Activated naive CD8-positive, alpha-beta T cell treated with anti-CD3 and anti-CD28 coated beads for 36 hours (primary cell): ENCODE measurements at places on chromosomes 16 and 17. TPM values are rescaled to one million over a fixed set of nuclear protein-coding genes. Genes with fewer than 3 reads are reported as not detected.

Gene ANKS4B
- not detected for total RNA-seq

Gene TBC1D3C
- total RNA-seq, result 0.86 TPM

Gene GINS3
- 29.3 TPM for total RNA-seq

Gene HS3ST3B1
- 5.8 TPM for total RNA-seq

Gene GRAPL
- 3.5 TPM for total RNA-seq

DNA sequence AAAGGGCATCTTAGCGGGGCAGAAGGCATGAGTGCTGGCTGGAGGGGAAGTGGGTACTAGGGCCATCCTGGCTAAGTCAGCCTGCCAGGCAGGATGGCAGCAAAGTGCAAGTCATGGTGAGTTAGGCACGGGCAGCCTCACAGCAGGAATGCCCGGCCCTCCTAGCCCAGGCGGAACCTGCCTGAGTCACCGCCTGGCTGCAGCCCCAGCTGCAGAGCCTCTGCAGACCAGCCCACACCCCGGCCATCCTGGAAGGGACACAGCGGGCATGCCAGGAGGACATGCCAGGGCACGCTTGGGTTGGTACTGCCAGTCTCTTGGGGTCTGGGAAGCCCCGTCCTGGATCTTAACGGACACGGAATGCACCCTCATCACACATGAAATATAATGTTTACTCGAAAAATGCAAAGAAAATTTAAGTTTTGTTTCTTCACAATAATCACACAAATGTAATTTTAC is 5.0 kb upstream of the ALDH3A1 start:
- DNase-seq, result no peak

DNA sequence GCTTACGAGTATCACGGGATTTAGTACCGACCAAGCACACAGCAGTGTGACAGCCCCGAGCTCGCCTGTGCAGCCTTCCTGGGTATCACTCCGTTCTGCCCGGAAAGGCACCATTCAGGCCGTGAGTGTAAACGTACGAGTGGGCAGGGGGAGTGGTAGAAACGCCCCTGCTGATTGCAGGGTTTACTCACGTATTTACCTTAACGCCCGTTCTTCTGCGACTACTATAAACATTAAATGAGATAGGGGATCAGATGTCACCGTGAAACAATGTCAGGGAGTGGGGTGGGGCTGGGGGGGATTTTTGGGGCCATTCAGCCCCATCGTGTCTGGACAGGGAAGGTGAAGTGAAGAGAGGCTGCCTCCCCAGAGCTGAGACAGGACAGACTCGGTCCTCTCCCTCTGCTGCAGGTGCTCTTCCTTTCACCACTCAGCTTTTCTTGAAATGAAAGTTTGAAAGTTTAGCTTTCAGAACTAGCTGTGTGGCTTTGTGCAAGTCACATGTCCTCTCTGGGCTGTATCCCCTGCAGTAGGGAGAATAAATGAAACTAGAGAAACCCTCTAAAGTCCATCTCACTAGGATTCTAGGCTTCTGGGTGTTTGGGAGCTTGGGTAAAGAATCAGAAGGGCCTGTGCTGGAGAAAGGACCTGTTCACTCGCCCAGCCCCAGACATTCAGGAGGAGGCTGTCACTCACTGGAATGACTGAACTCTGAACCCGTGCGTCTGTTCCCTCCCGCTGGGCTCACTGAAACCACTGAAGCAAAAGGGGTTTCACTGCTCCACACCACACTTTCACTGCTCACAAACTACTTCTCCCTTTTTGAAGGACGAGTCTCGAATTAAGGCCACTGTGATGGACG is 66.7 kb downstream of the RPA1 start:
- no peak for DNase-seq

DNA sequence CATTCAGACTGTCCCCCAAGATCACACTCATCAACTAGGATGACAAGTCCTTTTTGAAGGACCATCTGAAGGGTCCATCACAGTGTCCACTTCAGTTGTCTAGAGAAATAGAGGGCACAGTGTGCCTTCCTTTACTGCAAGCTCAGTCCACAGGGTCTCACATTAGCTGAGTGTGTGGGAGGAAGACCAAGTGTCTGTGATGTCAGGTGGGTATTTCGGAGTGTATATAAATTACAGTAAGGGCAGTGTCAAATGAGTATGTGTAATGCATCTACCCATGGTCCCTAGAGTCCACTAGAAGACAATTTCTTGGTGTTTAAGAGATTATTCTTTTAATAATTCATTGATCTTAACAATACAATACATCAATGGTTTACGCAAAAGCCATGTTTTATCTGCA is 272.2 kb downstream of the CDH13 start:
- DNase-seq, result no peak
